ENCODE measurements at places on chromosomes 6 and 20.

DNA sequence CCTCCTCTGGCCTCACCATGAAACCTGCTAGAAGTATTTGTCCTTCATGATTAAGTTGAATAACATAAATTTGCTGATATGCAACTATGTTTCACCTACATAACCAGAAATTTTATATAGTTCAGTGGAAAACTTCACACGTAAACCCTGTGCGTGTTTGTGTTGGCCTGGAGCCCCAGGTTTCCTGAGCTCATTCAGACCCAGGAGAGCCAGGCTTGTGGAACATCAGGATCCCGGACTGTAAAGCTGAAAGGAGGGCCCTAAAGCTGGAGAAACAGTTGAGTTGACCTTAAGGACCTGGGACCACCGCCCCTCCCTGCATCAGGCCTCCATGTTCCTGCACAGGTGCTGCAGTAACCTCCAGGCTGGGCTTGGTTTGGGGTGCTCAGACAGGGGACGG is 3.1 kb upstream of the SPATS1 start:
- DNase-seq, result no peak

DNA sequence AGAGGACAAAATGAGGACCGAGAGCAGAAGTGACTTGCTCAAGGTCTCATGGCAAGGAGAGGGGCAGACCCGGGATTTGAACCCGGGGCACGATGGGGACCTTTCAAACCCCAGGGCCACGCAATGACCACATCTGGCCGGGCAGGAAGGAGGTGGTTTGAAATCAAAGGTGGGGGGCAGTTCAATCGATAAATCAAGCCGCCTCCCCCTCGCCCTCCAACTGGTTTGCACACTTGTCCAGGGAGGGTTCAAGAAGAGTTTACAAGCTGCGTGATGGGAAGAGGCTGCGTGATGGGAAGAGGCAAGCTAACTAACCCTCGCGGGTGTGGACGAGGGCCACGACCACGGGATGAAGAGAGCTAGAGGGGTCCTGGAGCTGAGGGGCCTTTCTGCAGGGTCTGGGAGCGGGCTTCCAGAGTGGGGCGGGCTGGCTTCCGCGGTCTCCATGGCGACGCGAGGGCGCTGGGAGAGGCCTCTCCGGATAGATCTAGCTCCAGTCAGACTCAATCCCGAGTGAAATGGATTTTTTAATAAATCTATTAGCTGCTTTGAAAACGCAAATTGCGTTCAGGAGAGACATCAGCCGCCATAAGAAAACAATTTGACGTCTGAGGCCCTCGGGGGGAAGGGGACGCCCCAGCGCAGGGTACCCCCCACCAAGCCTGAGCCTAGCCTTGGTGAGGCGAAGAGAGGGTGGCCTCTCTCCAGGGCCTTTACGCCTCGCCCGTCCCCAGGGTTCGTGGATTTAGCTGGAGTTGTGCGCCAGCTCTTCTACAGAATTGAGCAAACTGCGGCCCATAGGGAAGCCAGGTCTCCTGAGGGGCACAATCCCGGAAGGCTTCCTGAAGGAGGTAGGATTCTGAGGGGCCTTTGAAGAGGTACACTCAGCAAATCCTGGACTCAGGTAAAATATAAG is 143.9 kb downstream of the GRM4 start:
- DNase-seq, result no peak

- no peak for DNase-seq
Observed at GRCh38 chr20:25194333-25194972, 1.1 kb upstream of the ENTPD6 start.

GRCh38 chr6:135798751-135799515 is 52.6 kb upstream of the PDE7B start:
- no peak for DNase-seq

DNA sequence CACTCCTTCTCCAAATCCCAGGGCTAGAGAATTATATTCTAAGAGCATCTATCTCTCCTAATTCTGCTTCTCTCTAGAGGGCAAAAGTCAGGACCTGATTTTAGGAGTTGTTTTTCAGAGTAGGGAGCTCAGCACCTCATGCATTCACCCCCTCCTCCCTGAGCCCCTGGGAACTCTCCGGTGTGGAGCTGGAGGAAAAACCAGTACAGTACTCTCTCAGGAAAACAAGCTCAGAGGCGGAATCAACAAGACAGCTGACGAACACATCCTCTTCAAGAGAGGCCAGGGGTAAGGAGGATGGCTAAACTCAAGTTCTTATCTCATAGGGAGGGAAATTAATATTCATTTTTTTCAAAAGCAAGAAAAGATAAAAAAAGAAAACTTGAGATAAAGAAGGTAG is 120.1 kb upstream of the CDYL start:
- DNase-seq, result no peak

GRCh38 chr20:1761116-1761515 is 103.5 kb upstream of the SIRPG start:
- peak; percentile 67 for DNase-seq

DNA sequence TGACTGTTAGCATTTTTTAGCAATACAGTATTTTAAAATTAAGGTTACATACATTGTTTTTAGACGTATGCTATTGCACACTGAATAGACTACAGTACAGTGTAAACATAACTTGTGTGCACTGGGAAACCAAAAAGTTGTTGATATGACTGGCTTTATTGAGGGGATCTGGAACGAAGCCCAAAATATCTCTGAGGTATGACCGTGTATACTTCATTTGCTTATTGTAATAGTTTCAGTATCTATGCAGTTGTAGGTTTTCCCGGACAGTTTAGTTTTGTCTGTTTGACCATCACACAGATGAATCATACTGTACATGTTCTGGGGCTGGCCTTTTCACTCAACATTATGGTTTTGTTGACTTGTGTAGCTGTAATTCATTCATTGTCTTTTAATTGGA is 6.9 kb upstream of the ZBTB12 start:
- no peak for DNase-seq

GRCh38 chr6:158002249-158002950 is 20.7 kb downstream of the SYNJ2 start:
- no peak for DNase-seq

DNA sequence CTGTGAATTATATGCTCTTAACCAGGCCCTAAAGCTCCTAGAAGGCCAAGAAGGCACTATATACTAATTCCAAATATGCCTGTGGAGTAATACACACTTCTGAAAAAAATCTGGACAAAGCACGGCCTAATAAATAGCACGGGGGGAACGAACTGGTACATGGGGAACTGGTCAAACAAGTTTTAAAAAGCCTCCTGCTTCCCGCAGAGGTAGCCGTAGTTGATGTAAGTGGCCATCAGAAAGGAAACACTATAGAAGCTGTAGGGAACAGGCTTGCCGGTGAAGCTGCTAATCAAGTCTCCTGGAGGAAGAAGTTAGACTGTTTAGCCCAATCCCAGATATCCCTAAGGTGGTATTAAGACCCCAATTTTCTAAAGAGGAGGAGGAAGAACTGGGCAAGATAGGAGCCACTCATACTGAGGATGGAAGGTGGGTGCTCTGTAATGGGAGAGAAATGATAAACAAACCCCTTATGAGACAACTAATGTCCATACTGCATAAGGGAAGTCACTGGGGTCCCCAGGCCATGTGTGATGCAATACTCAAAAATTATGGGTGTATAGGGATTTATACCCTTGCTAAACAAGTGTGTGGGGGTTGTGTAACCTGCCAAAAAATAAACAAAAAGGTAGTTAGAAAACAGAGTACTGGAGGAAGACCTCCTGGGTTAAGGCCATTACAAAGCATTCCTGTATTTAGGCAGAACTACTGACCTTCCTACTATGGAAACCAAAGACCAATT is 27.1 kb upstream of the ZNF318 start:
- no peak for DNase-seq

DNA sequence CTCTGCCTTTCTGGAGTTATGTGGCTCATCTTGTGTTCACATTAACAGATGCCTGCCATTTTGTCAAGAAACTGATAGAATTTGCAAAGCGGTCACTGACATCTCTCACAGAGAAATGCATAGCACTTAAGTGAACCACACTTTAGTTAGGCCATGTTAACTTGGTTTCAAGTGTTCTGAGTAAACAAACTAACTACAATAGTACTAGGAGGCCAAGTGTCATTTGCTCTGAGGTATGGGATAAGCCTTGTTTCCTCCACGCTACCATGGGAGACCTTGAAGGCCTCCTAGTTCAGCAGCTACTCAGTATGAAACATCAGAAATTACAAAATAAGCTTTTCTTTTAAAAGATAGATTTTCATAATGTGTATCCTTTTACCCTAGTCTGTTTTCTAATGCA is 143.5 kb upstream of the MARCKS start:
- DNase-seq, result no peak

- no peak for DNase-seq
Observed at GRCh38 chr6:19327241-19327640, 509.9 kb upstream of the ID4 start.

GRCh38 chr20:219290-220115 is 7.6 kb upstream of the DEFB129 start:
- no peak for DNase-seq

GRCh38 chr20:48120120-48120519 is 334.8 kb upstream of the SULF2 start:
- no peak for DNase-seq

DNA sequence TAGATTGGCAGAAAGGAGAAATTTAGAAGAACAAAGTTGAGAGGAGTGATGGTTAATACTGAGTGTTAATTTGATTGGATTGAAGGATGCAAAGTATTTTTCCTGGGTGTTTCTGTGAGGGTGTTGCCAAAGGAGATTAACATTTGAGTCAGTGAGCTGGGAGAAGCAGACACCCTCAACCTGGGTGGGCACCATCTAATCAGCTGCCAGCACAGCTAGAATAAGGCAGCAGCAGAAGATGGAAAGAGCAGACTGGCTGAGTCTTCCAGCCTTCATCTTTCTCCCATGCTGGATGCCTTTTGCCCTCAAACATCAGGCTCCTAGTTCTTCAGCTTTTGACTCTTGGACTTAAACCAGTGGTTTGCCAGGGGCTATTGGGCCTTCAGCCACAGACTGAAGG is 437.7 kb upstream of the AGPAT4 start:
- DNase-seq, result no peak

- no peak for DNase-seq
Observed at GRCh38 chr6:39044181-39044580, 4.4 kb upstream of the GLP1R start.

- peak; percentile 62 for DNase-seq
Observed at GRCh38 chr6:113630738-113631535, 226.2 kb upstream of the MARCKS start.
